ENCODE measurements at places on chromosomes 3 and 15. TPM values are rescaled to one million over a fixed set of nuclear protein-coding genes. Genes with fewer than 3 reads are reported as not detected.

The KLHL6 gene
- total RNA-seq, result 0.26 TPM

The LZTFL1 gene
- total RNA-seq, result 13.8 TPM

The TMEM115 gene
- total RNA-seq, result 30.0 TPM

The CPNE9 gene
- total RNA-seq, result not detected

Measured in dermis lymphatic vessel endothelial cell (primary cell).